Activated gamma-delta T cell treated with anti-CD3 and anti-CD28 coated beads, Interleukin-2, amount 50 U/mL, for 16 hours (primary cell): ENCODE measurements at places on chromosomes 7 and 10.

- DNase-seq: no peak
These were observed 271.1 kb downstream of the SNX13 start for GRCh38 chr7:17669204-17669603.

GRCh38 chr10:84193846-84194423 lies 402 bp upstream of the CDHR1 start:
- no peak for DNase-seq

DNA sequence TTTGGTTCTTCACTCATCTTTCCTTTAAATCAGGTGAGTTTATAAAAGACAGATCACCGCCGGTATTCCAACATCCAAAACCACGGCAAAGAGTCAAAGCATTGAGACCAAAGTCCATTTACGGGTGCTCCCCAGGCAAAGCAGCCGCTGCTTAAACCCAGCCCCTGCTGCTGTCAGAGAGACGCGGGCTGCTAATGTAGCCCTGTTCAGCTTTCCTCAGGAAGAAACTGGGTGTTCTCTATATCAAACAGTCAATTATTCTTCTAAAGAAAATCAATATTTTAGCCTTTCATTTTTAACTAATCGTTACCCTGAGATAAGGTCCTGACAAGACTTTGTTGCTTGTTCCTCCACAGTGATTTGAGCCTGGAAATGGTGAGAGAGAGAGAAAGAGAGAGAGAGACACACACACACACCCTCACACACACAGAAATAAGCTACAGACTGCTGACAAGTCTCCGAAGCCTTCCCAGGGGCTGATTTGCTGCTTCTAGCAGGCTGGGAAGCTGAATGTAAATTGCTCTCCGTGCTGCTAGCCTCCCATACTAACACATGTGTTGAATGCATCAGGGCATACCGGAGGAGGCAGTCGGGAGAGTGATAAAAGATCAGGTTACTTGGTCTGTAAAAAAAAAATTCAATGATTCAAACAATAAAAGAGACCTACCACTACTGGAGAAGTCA lies 183.0 kb upstream of the ANK3 start:
- DNase-seq: no peak

DNA sequence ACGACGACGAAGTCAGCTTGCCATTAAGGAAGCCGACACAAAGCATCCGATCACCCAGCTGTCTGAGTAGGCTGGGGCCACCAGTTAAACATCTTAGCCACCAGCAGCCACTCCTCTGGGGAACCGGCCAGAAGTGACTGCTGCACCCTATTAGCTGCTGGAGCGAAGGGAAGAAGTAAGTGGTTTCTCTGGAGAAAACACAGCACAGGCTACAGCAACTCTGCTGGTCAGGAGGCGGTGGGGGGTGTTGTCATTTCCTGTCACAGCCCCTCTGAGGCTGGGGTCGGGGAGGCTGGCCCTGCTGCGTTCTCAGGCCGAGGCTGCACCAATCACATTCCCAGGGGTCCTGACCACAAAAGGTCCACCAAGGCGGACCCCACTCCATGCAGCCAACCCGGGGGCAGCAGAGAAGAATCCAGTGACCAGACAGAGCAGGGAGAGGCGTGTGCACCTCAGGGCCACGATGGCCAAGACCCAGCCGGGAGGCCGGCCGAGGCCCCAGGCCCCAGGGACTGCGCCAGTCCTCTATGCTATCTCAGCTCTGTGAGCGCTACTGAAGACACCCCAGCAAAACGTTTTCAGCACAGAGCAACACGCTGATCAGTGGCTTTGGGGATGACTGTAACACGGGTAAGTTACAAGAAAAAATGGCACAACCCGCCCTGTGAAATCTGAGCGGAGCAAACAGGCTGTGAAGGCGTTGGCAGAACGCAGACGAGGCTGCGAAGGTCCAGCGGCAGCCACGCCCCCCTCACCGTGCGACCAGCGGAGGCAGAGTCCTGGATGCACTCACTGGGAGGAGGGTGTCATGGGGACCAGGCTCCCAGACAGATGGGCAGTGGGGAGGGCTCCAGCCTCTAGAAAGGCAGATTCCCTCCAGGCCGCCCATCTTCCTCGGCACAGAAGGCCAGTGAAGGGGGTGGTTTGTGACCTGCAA lies 24.8 kb downstream of the STK32C start:
- no peak for DNase-seq

- no peak for DNase-seq
These were observed 500.1 kb upstream of the KLF6 start for GRCh38 chr10:4285121-4285520.

DNA sequence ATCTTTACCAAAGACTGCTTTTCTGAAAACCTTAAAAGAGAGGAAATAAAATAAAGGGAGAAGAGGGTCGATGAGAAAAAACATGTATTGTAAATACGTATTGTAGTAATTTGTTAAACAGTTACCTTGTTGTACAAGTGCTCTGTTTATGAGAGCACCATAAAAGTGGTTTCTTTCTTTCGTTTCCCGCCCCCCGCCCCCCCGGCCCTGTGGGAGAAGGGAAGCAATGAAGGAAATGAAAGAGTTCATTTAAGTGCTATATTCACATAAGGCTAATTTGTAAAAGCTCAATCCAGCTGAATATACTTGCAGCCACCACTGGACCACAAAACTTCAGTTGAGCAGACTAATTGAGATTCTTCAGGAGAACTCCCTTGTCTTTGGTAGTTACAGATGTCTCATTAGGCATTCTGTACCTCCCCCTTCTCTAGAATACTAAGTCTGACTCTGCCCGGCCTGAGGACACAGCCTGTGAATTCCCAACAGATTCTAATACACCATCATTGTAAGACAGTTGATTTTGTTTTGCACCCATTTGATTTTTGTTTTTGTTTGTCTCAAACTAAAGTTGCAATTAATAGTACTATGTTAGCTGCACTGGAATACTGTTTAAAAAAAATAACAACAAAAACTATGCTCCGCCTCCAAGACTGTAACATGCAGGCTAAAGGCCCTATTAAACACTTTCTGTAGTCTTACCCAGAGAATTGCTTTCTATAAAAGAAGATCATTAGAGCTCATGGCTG lies 124.9 kb downstream of the ARHGAP12 start:
- no peak for DNase-seq

GRCh38 chr10:79377557-79378382 lies 30.5 kb downstream of the PPIF start:
- DNase-seq: no peak

DNA sequence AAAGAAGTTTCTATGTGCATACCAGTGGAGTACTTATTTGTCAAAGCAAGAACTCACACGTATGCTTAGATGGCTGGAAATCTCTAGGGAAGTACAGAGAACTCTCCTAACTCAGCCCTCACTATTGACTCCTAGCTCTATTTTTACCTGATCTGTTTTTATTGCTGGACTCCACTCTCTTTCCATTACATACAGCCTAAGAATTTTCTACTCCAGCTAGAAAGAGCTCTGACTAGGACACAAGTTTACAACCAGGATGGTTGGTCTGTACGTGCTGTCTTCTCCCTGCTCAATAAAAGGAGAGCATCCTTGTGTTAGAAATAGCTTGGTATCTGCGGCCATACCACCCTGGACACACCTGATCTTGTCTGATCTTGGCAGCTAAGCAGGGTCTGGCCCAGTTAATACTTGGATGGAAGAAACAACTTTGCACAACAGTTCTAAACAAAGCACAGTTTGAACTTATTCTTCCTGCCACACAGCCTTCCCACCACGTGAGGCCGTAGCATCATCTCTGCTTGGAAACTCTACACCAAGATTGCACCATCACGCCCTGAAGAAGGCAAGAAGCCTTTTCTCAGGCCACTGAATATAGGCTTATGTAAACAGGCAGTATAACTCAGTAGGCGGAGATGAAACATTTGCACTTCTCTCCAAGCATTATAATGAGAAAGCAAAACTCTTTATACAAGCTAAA lies 50.7 kb downstream of the KCNMA1 start:
- DNase-seq: no peak

DNA sequence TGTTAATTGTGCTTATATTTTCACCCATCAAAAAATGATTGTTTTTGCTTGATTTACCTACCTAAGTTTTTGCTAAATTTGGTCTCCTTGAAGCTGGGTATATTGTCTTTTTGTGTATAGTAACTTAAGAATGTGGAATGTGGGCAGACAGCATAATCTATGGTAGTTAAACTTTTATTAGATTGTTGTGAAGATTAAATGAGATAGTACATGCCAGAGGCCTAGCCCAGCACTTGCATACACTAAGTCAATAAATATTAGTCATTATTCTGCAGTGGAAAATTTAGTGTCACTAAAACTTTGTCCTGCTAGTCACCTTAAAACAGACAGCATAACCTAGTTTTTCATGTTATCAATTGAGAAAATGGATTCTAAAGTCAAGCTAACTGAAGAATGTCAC lies 19.3 kb upstream of the RPA3 start:
- no peak for DNase-seq

- DNase-seq: no peak
These were observed 141.9 kb downstream of the TCF7L2 start for GRCh38 chr10:113091920-113092319.

DNA sequence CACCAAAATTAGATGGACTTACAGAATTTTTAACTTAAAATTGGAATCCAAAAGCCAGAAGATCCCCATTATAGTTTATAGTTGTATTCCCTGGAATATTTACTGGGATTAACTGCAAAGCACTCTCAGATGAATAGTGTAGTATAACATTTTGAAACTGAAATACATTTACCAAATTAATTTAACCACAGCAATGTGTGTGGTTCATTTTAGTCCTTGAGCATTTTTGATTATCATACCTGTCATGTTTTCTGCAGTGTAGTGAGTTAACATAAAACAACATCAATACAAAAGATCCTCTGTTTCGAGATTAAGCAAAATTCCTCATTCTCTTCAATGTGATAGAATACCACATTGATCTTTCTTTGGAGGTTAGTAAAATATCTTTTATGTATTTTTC lies 3.7 kb downstream of the VIM start:
- DNase-seq: no peak
